Fibroblast of the aortic adventitia (primary cell): ENCODE measurements at places on chromosomes 2 and 18. TPM values are rescaled to one million over a fixed set of nuclear protein-coding genes. Genes with fewer than 3 reads are reported as not detected.

- DNase-seq: peak; percentile 7
Measured at GRCh38 chr2:188475945-188476344, 184.3 kb downstream of the GULP1 start.

DNA sequence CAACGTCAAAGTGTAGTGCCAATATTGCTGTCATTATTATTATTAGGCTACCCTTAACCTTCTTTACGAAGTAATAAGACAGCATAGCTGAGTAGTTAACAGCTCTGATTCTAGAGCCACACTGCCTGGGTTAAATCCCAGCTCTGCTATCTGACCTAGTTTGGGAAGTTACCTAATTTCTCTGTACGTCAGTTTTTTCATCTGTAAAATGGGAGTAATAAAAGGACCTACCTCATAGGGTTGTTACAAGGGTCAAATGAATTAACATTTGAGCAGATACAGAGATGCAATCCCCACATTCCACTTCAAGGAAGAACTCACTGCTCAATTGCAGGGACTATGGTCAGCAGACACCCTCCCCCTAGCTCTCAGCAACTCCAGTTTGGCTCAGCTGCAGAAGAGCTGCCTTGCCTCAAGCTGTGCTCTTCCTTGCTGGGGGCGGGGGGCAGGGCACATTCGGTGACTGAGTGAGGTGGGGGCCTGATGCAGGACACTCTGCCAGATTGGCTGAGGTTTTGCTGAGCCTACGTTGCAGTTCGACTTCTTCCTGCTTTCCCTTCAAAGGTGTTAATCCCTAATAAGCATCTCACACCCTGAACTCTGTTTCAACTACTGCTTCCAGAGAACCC is 11.0 kb upstream of the LGALSL start:
- DNase-seq: no peak

- peak; percentile 49 for DNase-seq
Measured at GRCh38 chr18:60895181-60895580, 438.0 kb upstream of the CDH20 start.

DNA sequence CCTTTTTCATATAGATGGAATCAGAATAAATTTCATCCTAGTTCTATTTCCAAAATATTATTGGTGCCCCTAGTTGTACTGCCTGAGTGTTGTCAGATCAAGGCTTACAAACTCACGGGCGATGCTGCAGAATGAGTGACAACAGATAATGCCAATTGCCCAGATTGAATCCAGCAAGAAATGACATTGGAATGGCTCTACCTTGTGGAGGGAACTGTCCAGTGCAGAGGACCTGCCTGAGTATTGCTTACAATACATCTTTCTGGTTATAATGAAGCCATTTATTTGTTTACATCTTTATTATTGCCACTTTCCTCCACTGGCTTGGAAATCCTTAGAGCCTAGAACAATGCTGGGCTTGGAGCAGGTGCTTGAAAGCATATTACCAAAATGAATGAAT is 7.8 kb upstream of the IL1R2 start:
- DNase-seq: peak; percentile 27

- no peak for DNase-seq
Measured at GRCh38 chr2:220002251-220002650, 374.8 kb downstream of the SLC4A3 start.

GRCh38 chr2:21657445-21657844 is 533.7 kb downstream of the TDRD15 start:
- DNase-seq: no peak

- DNase-seq: no peak
Measured at GRCh38 chr2:38405917-38406596, 29.0 kb upstream of the ATL2 start.

DNA sequence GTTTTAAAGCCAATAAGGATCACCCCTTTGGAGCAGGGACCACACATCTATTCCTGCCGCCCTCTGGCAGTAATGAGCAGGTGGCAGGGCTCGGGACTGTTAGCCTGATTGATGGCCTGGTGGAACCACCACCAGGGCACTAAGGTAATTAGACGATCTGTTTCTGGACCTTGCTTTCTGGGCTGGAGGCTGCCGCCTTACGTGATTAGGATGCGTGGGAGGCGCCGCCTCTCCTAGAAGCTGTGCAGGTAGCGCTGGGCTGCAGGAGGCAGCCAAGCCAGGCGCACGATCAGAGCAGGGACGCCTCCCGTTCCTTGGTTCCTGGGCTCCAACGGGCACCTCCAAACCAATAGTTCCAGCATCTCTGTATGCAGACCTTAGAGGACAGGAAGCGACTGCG is 242.6 kb upstream of the RAB12 start:
- DNase-seq: no peak

RSAD2 gene
- total RNA-seq: 0.63 and 4.0 TPM in 2 replicates

TMEM17 gene
- total RNA-seq: 0.90 and 4.4 TPM in 2 replicates

ST8SIA3 gene
- total RNA-seq: 0.08 TPM in 1 of 2 replicates, not detected in the other

FOXI3 gene
- total RNA-seq: not detected in 2 replicates

LIMS3 gene
- total RNA-seq: 5.6 and 6.1 TPM in 2 replicates

EMILIN2 gene
- 11.2 and 76.0 TPM in 2 replicates for total RNA-seq

FAM237A gene
- not detected in 2 replicates for total RNA-seq
